ENCODE measurements at places on chromosomes 7 and 10.

DNA sequence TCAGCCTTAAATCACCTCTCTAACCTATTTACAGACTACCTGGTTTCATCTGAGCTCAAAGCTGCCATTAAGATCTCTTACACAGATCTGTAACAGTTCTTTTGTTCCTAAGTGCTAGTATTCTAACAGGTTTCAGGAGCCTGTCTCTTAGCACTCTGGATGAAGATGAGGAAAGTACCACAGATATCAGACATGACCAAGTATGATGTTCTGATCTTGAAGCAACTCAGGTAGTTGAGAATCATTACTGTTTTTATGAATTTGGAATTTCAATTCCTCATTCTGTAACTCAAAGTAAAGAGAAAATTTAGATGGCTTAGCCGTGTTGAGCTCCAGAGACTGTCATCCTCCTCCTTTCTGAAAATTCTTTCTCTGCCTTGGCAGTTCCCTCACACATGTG, 30.8 kb downstream of the CCDC186 start:
- no peak for DNase-seq

DNA sequence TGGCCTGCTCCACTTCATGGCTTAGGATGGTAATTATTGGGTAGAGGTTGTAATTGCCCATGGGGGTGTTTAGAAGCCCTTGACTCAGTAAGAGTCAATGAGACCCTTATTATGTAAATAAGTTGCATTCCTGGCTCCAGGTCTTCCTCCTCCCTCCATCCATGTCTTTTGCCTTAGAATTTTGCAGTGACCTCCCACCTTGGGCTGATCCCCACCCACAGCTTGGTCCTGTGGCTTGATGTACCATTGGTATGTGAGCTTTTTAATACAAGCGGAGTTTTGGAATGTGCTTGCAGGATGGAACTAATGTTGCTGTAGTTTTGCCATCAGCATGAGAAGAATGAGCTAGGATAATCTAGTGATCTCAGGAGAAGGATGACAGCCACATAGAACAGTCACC, 73.2 kb upstream of the DGKI start:
- no peak for DNase-seq

- peak; percentile 3 for DNase-seq
Measured at GRCh38 chr7:157522954-157523353, 186.2 kb downstream of the DNAJB6 start.

DNA sequence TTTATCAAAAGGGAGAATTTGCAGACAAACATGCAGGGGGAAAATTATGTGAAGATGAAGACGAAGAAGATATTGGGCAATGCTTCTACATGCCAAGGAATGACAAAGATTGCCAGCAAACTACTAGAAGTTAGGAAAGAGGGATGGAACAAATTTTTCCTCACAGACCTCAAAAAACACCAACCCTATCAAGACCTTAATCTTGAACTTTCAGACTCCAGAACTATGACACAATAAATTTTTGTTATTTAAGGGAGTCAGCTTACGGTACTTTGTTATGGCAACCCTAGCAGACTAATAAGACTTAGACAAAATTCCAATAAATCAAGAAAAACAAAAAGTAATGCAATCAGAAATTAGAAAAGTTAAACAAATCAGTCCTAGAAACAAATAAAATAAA, 280.0 kb upstream of the GNAI1 start:
- DNase-seq: no peak

DNA sequence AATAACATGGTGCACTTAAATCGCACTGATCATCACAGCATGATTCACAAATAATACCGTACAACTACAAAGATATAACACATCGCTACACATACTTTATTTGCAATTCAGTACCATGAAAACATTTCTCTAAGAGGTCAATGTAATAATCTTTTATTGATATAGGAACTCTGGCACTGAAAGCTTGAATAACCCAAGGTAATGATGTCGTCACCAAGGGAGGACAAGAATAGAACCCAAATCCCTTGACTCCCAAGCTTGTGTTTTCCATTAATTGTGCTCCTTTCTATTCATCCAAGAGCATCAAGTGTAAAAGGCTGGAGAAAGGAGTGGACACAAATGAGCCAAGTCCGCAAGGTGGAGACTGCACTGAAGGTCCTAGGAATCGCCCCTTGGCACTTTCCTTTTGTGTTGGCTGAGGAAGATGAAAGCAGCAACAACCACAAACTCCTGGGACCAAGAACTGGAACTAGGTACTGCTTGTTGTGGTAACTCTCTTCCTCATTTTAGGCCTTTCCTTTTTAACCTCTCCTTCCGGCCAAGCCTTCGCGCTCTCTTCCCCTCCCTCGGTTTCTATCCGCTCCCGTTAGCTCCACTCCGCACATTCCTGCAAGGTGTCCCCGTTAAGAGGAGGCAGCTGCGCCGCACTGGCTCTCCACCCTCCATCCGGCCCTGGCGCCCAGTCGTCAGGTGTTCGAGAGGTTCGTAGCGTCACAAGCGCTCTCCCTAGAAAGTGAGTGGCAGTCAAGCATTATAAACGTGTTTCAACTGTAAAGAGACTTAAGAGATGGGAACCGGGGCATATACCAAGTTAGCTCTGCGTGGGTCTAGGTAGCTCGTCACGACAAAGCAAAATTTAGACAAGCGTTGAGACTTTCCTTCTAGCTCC, 1.0 kb upstream of the CBLL1 start:
- DNase-seq: no peak

- DNase-seq: no peak
Measured at GRCh38 chr7:75889826-75890225, 11.0 kb downstream of the RHBDD2 start.

GRCh38 chr10:21514129-21514817, 11.2 kb downstream of the SKIDA1 start:
- no peak for DNase-seq

- no peak for DNase-seq
Measured at GRCh38 chr10:88944813-88945212, 7.8 kb downstream of the ACTA2 start.

DNA sequence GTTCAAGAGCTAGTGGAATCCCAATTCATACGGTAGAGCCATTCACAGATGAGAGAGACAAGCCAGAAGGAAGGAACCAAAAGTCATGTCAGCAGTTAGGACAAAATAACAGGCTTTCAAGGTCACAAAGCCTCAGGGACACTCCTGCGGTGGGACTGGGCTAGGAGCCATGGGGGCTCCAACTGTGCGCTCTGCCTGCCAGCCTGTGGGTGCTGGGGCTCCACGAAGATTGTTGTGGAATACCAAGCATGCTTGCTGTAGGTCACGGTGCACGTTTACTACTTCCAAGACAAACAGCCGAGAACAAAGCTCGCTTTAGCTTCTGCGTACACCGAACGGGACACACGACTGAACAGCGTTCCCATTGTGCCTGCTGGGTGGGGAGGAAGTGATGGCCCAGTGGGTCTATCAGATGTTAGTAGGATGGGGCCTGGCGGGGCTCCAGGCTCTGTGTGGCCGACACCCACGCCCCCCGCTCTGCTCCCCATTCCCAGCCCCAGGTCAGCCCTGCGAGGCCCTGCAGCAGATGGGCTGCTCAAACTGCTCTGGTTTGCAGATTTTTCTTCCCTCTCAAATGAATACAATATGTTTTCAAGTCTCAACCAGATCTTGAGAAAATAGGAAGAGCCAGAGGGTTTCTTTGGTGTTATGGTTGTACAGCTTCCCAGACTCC, 158.9 kb downstream of the EGFR start:
- no peak for DNase-seq

GRCh38 chr7:37908221-37908788, 8.3 kb downstream of the SFRP4 start:
- DNase-seq: no peak

DNA sequence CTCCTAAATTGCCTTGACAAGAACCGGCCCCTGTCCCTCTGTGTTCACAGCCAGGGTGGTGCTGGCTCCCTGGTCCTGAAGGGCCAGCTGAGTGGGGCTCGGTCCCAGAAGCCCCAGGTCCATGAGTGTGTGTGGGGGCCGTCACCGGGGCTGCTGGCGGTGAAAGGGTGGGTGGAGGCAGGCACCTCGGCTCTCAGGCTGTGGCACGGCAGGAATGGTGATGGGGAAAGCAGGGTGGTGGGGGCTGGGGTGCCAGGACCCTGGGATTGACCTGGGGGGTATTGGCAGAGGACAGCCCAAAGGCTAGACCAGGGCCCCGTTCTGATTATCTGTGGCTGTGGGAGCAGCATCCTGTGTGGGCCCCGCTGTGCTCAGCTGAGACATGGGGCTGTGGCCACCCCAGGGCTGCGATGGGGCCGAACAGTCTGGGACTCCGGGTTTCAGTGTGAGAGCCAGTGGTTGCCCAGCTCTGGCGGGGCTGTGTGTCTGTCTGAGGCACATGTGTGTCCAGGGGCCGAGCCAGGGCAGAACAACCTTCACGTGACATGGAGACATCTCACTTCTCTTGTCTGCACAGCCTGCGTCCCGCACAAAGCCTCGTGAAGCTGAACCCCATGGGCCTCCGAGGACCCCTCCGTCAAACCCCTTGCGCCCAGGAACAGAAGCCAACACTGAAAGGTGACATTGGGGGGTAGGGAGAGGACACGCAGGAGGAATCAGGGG, 144.2 kb downstream of the ELFN1 start:
- DNase-seq: no peak

DNA sequence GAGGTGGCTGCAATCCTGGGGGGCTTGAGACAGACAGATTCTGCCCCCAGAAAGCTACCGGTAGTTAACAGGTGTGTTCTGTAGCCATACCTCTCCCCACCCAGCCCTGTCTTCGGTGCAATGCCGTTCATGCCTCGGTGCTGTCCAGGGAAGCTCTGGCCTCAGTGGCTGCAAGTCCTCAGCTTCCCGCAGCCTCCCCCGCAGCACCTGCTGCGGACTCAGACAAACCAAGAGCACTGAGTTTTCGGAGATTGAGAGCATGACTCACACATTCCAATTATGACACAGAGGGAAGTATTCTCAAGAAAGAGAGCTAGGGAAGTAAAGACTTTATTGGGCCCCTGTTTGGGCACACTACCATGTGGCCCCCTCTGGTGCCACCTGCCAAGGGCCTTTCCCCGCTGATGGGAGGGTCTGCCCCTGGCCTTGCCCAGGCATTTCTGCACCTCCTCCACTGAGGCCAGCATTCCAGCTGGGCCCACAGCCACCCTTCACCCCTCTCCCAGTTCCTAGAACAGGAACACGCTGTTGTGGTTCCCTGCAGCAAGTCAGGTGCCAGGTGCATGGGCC, 30.2 kb upstream of the EZH2 start:
- peak; percentile 17 for DNase-seq

GRCh38 chr10:113226831-113227445, 276.9 kb downstream of the TCF7L2 start:
- DNase-seq: no peak

DNA sequence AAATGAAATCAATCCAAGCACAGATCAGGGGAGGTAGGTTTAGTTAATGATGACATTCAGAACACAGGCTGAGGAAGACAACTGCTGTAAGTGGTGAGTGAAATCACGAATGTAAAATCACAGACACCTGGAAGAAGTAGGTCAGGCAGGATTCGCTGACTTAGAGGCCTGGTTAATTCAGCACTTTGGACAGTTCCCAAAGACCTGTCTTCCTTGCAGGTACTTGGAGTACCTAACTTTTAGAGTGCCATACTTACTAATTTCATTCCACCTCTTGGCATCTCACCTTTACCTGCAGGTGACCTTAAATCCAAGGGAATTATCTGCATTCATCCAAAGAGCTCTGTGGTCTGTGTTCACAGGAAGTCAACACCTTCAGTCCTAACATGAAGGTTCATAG, 822.3 kb downstream of the PHTF2 start:
- no peak for DNase-seq

DNA sequence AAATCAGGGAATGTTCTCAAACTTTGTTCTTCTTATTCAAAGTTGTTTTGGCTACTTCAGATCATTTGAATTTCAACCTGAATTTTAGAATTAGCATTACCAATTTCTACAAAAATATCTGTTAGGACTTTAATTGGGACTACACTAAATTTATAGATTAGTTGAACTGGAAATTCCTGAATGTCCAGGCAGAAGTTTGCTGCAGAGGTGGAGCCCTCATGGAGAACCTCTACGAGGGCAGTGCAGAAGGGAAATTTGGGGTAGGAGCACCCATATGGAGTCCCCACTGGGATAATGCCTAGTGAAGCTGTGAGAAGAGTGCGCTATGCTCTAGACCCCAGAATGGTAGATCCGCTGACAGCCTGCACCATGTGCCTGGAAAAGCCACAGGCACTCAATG, 22.8 kb upstream of the AGMO start:
- DNase-seq: no peak

GRCh38 chr10:17576768-17577167, 40.4 kb downstream of the HACD1 start:
- no peak for DNase-seq

GRCh38 chr7:44391171-44391570, 65.8 kb upstream of the CAMK2B start:
- no peak for DNase-seq

DNA sequence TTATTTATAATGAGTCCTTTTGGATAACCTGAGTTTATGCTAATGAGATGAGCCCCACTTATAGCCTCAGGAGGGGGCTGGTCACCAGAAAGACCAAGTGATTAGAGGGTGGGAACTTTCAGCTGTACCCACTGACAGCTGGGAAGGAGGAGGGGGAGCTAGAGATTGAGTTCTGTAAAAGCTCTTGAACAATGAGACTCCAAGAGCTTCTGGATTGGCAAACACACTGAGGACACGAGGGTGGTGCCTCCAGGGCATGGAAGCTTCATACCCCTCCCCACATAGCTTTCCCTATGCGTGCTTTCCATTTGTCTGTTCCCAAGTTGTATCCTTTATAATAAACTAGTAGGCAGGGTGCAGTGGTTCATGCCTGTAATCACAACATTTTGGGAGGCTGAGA, 20.3 kb downstream of the MRPS24 start:
- no peak for DNase-seq

DNA sequence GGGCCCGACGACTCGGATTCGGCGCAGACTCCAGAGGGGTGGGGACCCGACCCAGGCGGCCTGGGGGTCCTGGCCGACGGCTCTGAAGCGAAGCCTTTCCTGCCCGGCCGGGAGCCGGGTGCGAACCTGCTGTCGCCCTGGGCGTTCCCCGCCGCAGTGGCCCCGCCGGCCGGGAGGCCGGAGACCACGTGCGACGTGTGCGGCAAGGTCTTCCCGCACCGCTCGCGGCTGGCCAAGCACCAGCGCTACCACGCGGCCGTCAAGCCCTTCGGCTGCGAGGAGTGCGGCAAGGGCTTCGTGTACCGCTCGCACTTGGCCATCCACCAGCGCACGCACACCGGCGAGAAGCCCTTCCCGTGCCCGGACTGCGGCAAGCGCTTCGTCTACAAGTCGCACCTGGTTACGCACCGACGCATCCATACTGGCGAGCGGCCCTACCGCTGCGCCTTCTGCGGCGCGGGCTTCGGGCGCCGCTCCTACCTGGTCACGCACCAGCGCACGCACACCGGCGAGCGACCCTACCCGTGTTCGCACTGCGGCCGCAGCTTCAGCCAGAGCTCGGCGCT, 15.4 kb downstream of the ZNF316 start:
- DNase-seq: no peak

DNA sequence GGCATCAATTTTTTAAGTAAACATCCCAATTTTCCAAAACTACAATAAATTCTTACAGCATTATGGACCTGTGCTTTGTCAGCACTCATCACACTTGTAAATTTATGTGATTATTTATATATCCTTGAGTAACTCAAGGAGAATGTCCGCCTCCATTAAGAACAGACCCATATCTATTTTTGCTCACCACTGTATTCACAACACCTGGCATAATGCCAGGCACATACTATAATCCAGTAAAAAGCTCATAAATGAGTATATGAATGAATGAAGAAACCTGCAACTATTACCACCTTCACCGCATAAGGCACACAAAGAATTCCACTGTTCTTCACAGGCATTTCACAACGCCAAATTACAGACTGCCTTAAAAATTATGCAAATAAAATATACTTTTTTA, 46.9 kb downstream of the MINDY3 start:
- no peak for DNase-seq

GRCh38 chr7:132412435-132412834, 163.8 kb downstream of the PLXNA4 start:
- no peak for DNase-seq

Data from CD8-positive, alpha-beta T cell (primary cell).